ENCODE measurements at places on chromosomes 1 and 21.

DNA sequence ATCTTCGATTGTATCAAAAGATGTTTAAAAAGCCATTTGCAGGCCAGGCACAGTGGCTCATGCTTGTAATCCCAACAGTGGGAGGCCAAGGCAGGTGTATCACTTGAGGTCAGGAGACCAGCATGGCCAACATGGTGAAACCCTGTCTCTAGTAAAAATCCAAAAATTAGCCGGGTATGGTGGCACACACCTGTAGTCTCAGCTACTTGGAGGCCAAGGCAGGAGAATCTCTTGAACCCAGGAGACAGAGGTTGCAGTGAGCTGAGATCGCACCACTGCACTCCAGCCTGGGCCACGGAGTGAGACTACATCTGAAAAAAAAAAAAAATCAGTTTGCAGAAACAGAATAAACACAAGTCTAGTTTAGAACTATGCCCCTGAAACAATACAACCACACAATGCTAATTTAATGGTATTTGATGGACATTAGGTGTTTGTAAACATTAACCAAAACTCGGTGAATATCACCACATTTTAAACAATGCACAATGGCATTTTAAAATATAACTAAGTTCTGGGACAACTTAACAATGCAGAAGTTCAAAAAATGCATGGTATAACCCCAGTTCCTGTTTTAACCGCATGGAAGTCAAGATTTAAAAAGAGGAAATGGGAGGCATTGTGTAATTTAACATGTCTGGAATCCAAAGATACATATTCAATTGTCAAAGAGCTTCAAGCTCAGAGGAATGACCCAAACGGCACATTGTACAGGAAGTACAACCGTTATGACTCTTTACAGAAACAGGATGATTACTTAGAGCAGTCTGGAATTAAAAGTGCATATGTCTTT lies 7.1 kb upstream of the PTTG1IP start:
- peak; percentile 62 for DNase-seq

DNA sequence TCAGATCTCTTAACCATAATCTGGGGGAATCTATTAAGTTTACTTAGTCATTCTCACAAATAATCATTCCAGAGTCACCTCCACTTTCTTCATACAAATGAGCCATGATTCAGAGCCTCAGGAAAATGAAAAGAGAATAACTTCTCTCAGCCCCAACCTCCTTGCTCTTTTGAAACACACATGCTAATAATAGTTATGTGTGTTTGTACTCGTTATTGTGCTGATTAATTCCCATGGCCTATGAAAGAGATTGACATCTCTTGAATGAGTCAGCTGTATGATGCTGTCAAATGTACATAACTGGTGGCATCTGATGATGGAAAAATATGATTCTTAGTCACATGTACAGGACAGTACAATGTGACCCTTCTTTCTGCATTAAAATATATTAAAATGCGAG lies 41.5 kb downstream of the DTL start:
- peak; percentile 5 for DNase-seq

DNA sequence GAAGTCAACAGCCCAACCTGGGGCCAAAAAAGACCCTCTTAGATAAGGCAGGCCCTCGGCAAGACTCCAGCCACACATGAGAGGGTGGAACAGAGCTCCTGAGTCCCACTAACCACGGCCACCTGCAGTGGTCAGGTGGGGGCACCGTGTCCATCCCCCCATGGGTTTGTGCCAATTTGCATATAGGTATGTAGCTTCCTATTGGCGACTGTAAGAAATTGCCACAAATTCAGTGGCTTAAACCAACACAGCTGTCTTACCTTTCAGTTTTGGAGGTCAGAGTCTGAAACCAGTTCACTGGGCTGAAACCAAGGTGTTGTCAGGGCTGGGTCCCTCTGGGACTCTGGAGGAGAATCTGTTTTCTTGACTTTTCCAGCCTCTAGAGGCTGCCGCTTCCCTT lies 59.3 kb downstream of the COL18A1 start:
- no peak for DNase-seq

DNA sequence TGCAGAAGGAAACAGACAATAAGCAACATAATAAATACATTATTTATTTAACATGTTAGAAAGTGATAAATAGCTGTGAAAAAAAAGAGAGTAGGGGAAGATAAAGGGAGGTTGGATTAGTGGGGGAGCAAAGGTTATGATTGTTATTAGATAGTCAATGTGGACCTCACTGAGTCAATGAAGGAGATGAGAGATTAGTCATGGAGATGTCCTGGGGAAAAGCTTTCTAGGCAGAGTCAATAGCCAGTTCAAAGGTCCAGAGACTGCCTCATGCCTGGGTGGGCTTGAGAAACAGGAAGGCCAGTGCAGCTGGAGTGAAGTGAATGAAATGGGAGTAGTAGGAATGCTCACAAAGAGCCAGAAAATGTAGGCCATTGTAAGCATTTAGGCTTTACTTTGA lies 187.1 kb upstream of the CACYBP start:
- peak; percentile 36 for DNase-seq

GRCh38 chr1:209607102-209607794 lies 23.7 kb downstream of the CAMK1G start:
- peak; percentile 32 for DNase-seq

DNA sequence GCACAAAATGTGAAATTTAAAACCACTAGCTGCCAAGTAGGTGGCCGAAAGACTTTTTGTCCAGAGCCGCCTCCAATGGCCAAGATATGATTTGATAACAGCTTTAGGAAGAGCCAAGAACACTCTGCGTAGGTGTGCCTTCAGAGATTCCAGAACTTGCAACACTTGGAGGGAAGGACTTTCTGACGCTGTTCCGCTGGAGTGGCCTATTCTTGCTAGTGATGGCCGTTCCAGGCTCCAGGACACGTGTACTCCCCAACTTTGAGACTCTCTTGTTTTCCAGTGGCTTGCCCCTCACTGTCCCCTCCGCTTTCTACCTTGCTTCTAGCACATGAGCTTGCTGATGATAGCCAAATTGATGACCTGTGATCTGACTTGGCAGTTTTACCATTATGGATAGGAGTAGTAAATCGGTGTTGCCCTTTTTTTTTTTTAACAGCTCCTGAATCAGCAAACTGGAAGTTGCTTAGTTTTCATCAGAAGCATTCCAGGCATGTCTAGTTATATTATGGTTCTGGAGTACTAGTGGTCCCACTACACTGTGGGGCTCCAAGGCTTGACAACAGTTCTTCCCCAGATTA lies 1.0 kb downstream of the PRDX6 start:
- peak; percentile 89 for DNase-seq

- DNase-seq: no peak
Measured at GRCh38 chr21:17472182-17472581, 40.7 kb upstream of the CXADR start.

DNA sequence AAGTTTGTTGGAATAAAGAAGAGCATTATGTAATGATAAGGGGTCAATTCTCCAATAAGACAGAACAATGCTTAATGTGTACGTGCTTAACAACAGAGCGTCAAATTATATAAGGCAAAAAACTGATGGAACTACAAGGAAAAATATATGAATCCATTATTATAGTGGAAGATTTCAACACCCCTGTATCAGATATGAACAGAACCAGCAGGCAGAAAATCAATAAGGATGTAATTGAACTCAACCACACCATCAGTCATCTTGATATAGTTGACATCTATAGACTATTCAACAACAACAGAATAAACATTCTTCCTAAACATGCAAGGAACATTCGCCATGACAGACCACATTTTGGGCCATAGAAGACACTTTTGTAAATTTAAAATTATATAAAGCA lies 3.6 kb upstream of the CDC73 start:
- DNase-seq: no peak

GRCh38 chr1:36268981-36269380 lies 37.2 kb upstream of the SH3D21 start:
- DNase-seq: no peak

DNA sequence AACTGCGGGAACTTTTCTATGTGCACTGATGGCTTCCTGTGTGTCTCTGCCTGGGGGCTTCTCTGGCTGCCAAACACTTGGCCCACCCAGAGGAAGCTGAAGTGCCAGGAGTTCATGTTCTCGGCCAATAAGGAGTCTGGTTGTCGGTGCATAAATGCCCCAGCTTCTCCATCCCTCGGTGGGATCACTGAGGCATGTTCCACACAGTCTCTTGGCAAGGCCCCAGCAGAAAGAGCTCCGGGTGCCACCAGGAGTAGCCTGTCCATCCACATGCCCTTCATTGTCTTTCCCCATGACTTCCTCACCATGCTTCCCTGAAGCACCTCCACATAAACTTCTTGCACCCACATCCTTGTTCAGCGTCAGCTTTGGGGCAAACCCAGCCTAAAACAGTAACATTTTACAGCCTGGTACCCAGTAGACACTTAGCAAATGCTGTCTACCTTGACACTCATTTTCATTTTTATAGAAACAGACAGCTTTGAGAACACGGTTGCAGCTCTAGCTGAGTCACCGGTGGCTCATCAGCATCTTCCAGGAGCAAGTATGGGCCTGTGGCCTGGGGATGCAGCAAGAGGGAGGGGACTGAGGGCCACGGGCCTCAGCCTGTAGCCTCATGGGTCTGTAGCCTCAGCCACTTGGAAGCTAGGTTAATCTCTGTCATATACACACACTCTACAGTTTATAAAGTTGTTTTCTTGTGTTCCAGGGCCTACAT lies 14.8 kb upstream of the CDCP2 start:
- DNase-seq: peak; percentile 37

- no peak for DNase-seq
Measured at GRCh38 chr21:20603236-20603635, 395.0 kb upstream of the NCAM2 start.

- no peak for DNase-seq
Measured at GRCh38 chr1:110348050-110348449, 8.9 kb downstream of the RBM15 start.

GRCh38 chr21:37916310-37917051 lies at the start of gene KCNJ6:
TSS of gene KCNJ6 (minus strand) at chr21:37916457. CDS start at chr21:37840682, 75,775 bp downstream.
- peak; percentile 60 for DNase-seq

GRCh38 chr1:27192039-27192529 lies 37.2 kb upstream of the SLC9A1 start:
- DNase-seq: no peak

DNA sequence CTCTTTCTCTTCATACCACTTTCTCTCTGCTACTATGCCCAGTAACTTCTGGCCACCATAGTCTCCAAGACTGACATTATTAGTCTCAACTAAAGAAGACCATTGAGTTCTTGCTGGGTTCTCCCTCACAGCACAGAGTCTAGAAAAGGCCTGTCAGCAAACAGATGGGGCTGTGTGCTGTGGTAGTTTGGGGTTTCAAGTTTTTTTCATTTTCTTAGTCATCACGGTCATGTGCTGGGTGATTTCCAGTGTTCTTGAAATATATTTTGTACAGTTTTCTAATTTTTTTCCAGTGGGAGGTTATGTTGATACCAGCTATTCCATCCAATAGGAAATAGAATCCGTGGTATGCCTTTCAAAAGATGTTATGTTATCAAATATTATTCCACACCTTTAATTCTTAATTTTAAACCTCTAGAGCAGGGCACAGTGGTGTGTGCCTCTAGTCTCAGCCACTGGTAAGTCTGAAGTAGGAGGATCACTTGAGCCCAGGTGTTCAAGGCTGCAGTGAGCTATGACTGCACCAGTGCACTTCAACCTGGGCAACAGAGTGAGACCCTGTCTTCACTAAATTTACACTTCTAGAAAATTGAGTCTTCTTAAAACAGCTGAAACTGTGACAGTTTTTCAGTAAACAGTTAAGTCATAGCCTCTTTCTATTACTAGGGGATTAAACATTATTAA lies 8.3 kb downstream of the CFHR2 start:
- peak; percentile 9 for DNase-seq

GRCh38 chr1:170807432-170807831 lies 127.9 kb upstream of the MROH9 start:
- DNase-seq: peak; percentile 70

DNA sequence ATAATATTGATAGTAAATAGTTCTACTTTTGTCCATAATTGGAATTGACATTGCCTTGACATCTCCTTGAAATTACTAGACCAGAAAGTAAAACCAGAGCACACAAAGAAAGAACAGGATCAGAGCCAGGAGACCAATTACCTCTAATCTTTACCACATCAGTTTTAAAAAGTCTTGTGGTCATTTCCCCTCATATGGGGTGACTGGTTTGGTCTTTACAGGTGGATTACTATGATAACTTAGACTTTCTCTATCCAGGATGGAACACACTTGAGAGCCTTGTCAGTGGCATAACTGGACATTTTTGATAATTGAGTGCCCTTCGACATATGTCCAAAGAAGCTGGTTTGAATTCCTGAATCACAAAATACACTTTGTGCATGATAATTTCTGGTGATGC lies 1148.1 kb upstream of the NCAM2 start:
- no peak for DNase-seq

GRCh38 chr1:227961651-227962466 lies 14.1 kb upstream of the WNT9A start:
- DNase-seq: no peak

DNA sequence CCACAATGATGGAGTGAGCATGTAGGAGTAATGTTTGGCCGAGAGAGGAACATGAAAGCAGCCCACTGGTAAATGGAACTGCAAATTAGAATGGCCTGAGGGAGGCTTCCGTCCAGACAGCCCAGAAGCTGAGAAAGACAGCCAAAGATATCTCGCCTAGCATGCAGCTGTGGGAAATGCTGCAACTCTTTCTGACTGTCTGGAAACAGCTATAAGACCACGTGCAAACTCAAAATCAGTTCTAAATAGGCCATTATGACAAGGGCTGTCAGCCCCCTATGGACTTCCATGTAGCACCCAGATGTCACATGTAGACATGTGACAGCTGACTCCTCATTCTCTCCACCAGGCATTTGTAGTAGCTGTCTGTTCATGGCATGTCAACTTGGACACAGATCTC lies 62.9 kb upstream of the ATP1A1 start:
- DNase-seq: no peak

GRCh38 chr1:160578525-160579191 lies 638 bp downstream of the CD84 start:
- no peak for DNase-seq

- DNase-seq: peak; percentile 98
Measured at GRCh38 chr1:178093494-178093950, 382 bp upstream of the RASAL2 start.

DNA sequence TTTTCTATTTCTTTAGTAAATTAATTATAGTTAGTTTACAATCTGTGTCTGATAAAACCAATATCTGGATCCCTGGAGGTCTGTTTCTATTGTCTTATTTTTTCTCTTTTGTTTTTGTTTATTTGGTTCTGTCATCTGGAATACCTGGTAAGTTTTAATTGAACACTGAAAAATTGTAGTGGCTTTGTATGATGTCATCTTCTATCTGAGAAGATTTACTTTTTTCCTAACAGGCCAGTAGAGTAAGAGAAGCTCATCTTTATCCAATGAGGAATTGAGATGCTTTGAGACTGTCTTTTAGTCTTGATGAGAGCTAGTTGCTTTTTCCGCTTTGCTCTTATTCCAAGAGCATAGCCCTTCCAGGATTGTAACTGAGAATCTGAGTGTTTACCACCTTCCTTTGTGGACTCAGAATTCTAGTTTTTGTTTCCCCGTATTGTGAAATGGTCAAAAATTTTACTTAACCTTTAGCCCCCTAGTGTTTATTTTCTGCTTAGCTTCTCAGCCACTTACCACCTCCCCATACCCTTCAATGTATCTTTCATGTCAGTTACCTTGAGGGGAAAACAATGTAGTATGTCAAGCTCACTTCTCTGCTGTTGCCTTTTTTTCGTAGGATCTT lies 25.0 kb downstream of the PTGFRN start:
- no peak for DNase-seq

GRCh38 chr1:193143285-193143684 lies 21.5 kb downstream of the CDC73 start:
- peak; percentile 51 for DNase-seq
